Stimulated activated CD8-positive, alpha-beta memory T cell treated with anti-CD3 and anti-CD28 coated beads, Interleukin-7, amount 100 ng/mL, for 1 hour (primary cell): ENCODE measurements at places on chromosomes 3 and 15.

DNA sequence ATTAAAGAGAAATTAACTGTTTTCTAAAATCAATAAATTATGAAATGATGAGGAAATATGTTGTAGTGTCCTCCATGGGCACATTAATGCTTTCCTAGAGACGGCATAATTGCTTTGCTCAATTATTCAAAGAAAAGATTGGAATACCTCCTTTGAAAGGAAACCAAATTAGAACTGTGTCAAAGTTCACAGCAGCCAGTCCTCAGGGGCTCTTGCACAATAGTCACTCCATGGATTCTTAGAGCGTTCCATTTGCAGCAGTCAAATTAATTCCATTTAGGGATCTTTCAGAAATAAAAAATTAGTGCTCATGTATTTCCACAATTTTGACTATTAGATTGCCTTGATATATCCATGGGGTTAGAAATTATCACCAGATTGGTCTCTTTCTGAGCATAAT lies 841.6 kb upstream of the DPPA4 start:
- no peak for DNase-seq

GRCh38 chr3:72571638-72572114 lies 276.6 kb downstream of the SHQ1 start:
- DNase-seq: no peak

DNA sequence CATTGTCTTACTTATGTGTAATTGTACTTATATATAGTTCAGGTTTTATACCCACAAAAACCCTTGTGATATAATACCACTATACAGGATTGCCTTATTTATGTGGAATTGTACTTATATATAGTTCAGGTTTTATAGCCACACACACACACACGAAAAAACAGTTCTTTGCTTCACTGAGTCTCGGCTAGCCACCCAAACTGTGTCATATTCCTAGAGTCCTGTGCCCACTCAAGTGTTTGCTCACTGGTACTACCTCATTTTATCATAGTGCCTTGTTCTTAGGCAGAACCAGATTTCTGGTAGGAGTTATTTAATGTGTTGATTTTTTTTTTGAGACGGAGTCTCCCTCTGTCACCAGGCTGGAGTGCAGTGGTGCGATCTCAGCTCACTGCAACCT lies 12.5 kb downstream of the RASA2 start:
- no peak for DNase-seq

- DNase-seq: no peak
Observed at GRCh38 chr15:76575274-76575673, 238.7 kb downstream of the ISL2 start.

DNA sequence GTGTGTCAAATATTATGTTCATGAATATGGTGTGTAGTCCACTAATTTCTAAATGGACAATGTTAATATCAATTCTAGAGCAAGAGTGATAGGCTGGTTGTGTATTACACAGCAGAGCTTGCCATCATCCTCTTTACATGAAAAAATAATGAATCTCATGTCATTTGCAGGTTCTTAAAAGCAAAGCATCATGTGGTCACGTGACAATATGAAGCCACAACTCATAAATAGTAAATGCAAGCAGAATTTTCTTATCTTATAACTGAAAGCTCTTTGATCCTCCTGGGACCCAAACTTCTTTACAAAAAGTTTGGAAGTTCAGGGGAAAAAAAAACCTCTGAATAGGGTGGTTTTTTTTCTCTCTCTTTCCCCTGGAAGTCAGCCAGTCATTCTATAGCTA lies 26.9 kb upstream of the LRRN1 start:
- DNase-seq: no peak
